ENCODE measurements at places on chromosomes 7 and 10.
A peak's percentile ranks its signal among the peaks of the same experiment; 100 is the strongest.

DNA sequence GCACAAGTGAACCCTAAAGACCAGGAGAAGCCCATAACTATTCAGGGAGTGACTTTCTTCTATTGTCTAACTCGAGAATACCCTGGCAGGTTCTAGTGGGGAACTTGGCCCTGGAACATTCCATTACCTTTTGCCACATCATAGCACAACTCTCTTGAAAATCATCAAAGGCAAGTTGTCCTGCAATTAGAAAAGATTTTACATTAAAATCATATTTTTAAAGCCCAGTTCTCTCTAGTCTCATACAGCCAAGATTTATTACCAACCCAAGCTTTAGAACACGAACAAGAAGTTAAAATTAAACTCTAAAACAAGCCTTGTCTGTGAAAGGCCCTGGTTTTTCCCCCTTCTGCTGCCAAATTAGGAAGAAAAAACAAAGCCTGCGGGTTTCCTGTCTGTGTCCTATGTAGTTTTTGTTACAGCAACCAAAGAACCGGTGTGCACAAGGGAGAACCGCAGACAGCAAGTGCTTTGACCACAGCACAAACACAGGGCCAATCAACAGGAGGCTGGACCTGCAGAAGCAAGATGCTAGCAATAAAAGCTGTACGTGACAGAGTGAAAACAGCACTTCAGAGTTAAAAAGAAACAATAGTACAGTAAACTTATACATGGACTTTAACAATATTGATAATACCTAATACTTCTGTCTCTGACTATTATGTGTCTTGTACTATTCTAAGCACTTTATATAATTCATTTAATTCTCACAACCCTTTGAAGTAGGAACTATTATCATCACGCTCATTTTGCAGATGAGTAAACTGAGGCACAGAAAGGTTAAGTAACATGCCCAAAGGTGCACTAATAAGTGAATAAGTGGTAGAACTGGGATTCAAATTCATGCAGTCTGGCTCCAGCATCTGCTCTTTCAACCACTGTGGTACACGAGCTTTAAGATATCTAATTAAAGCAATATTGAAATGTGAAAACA is 65.8 kb downstream of the STK17A start:
- peak; percentile 86 for DNase-seq

DNA sequence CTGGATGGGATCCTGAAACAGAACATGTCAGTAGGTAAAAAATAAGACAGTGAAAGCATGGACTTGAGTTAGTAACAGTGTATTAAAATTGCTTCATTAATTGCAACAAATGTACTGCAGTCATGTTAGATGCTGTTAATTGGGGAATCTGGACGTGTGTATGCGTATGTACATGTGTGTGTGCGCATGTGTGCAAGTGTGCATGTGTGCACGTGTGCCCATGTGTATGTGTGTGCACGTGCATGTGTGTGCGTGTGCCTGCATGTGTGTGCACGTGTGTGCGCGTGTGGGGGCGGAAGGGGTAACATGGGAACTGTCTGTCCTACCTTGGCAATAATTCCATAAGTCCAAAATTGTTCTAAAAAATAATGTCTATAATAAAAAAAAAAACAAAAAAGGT is 67.3 kb downstream of the SMURF1 start:
- DNase-seq, result no peak

DNA sequence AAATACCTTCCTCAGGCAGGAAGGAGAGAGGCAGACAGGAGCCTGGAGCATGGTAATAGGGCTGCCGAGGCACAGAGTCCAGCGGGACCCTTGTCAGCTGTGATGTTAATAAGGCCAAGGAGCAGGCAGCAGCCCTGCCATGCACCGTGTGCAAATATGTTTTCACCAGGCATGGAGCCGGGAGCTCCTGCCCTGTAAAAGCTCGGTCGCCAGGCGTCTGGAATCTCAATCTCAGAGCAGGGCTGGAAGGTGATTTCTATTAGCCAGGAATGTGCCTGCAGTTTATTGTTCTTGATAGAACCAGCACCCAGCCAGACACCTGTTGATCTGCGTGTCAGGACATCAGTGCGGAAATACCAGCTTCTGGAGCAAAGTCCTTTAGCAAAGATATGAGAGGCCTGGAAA is 469.8 kb downstream of the GLRX3 start:
- DNase-seq, result no peak

- no peak for DNase-seq
Measured at GRCh38 chr10:129604333-129605032, 137.4 kb downstream of the MGMT start.

Measured in CD4-positive, alpha-beta T cell treated with Interferon alpha-2 for 1 hour (primary cell).